KBM-7 (cell line): ENCODE measurements at places on chromosomes 6 and 20.

GRCh38 chr6:82353848-82354247, 9.8 kb upstream of the TPBG start:
- no peak for DNase-seq

GRCh38 chr20:38617011-38617829, 15.6 kb downstream of the ARHGAP40 start:
- no peak for DNase-seq

GRCh38 chr6:53202052-53202451, 53.4 kb upstream of the GCM1 start:
- no peak for DNase-seq

DNA sequence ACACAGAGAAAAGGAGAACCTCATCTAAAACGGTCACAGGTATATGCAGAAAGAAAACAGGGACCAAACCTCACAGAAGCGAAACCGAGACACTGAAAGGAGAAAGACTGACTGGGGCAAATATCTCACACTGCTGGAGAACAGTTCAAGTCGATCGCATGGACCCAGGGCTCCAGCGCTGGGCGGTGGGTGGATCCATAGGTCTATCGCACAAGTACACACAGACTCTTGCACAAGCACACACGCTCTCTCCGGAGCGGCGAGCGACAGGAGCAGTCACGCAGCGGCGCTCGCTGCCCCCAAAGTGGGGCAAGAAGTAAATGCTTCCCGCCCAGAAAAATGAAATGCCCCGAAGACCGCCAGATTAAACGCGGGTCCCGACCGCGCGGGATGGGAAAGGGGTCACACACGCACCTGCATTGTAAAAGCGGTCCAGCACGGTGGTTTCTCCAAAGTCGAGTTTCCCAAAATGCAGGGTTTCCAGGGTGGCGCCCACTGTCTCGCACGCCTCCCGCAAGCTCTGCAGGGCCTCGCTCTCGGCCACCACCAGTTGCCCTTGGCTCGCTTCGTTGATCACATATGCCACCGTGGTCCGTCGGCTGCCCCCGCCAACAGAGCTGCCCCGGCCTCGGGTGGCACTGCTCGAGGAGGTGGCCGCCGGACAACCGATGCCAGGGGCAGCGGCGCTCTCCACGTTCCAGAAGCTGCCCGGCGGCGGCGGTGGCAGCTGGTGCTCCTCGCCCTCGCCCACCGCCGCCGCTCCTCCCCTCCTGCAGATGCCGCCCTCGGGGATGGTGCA, 782 bp downstream of the MAP3K5 start:
- DNase-seq = peak; percentile 75

DNA sequence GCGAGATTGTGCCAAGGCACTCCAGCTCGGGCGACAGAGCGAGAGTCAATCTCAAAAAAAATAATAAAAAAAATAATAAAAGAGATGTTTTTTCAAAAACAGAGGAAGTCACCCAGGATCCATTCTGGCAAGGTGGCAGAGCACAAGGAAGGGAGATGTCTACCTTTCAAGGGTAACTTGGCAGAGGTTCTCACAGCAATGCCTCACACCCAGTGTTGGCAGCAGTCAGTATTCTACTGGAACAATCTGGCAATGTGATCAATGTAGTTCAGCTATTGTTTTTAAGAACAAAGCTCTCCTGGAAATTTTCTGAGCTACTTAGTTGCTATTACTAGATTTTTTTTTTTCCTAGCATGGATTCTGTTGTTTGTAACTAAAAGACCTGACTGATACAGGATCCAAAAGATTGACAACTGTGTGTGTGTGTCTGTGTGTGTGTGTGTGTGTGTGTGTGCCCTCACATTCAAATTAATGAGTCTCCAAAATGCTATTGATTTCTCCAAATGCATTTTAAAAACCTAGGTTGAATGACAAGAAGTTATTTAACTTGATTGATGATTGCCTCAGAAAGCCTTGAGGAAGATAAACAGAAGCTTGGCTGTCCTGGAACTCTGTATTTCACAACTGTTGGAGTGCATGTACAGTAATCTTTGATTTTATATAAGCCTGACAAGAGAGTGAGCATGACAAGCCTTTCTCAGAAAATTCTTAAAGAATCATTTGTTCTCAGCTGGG, 114.1 kb upstream of the RREB1 start:
- no peak for DNase-seq

DNA sequence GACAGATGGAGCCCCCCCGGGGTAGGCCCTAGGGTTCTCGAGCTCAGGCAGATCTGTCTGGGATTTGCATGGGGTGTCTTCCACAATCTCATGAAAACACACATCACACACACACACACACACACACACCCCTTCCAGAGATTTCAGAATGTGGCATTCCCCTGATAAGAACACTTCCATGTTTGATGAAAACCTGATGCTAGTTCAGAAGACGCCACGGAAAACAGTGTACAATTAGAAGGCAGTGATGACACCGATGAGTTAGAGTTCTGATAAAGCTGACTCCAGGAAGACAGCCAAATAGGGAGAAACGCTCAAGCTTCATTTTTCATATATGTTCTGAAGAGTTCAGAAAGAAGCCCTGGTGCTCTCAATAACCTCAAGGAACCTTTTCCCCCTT, 438.7 kb upstream of the JARID2 start:
- DNase-seq = no peak

DNA sequence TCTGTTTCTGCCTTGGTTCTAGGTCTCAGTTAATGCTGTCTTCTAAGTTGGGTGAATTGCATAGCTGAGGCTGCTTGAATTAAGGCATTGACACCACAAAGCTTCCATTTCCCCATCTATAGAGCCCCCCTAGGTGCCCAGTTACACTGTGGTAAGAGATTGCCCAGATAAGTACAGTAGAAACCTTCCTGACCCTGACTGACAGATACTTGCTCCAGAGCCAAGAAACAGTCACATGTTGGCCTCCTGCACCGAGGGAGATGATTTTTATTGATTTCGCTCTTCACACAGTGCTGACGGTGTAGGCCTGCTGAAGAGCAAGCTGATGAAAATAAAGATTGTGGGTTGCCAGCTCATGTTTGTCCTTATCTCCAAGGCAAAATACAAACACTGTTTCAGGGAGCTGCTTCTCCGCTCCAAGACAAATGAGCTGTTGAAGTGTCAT, 67.9 kb downstream of the TRMT11 start:
- peak; percentile 43 for DNase-seq

- no peak for DNase-seq
Observed at GRCh38 chr6:119303164-119303887, 46.2 kb downstream of the MAN1A1 start.

DNA sequence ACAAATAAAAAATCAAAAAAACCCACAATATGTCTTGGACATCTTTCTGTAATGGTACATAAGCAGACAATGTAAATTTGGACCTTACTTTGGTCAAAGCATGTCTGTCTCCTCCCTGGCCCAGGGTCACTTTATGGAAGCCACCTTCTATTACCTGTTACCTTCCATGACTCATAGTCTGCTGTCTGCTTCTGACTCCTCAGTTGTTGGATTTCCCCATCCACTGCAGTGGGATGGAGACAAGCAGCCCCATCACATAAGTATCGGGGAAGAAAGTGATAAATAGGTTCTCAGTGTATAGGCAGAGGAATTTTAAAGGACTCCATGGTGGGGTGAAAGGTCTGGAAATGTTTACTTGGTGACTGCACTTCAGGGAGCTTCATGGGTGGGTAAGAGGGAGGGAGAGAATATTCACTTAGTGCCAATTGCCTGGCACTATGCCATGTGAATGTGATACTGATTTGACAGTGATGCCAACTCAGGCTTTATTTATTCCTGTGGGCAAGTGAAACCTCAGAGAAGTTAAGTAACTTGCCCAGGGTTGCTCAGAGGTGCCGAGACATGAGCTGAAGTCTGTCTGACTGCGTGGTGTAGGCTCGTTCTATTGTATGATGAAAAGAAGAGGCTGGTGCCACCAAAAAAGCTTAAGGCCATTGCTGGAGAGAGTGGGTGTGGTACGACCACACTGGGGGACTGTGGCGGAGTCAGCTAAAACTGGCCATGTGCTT, 175.6 kb upstream of the RNF24 start:
- no peak for DNase-seq

DNA sequence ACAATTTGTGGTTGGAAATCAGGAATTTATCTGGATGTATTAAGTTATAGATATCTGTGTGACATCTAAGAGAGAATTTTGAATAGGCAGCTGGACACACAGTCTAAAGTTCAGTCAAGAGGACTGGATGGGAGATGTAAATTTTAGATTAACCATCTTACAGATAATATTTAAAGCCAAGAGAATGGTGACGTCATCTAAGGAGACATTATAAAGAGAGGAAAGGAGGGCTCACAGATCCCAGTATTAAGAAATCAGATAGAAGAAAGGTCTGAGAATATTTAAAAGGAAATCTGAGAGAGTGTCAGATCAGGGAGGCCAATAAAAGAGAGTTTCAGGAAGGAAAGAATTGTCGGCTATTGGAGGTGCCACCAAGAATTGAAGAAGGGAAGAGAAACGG, 9.4 kb downstream of the COL19A1 start:
- no peak for DNase-seq

DNA sequence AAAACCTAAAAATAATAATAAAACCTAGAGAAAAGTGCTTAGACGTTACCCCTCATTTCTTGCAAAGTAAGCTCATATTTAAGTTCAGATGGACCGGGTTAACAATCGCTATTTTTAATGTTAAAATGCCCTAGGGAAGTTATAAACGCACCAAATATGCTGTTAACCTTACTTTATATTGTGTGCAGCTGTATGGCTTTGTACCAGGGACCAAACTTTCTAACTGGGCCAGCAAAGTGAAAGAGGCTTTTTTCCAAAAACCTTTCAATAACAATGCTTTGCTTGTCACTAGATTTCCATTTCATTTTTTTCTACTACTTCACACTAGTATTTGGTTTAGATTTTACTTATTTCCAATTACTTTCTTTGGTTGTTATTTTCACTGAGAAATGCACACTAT, 248.5 kb downstream of the FOXC1 start:
- DNase-seq = no peak

DNA sequence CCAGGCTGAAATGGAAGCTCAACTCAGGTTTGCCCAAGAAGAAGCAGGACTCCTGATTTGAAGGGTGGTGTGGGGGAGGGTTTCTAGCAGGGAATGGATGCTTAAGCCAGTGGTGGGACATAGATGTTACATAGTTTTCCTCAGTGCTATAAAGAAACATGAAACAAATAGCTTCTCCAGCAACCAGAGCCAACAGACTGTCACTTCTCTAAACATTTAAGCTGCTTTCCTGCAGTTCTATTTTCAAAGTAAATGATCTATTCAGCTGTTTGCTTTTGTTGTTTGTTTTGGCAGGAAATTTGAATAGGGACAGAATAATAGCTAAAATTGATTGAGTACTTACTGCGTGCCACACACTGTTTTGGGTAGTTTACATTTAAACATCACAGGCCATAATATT, 169.0 kb downstream of the UST start:
- DNase-seq = no peak

- peak; percentile 24 for DNase-seq
Observed at GRCh38 chr20:7859356-7859802, 80.9 kb downstream of the HAO1 start.

DNA sequence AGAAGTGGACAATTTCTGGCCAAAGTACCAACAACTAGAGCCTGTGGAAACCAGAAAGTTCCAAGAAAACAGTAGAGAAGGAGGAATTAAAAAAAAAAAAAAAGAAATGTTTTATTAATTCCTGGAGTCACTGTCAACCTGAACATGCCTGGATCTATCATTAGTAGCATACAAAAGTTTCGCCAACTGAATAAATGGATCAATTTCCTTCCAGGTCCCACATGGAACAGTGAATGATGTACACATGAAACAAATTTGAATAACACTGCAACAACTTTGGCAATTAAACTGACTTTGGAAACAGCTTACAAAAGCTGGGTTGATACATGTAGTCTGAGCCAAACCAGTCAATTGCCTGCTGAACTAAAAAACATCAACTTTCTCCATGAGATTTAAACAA, 90.0 kb upstream of the HMGCLL1 start:
- DNase-seq = no peak

- peak; percentile 63 for DNase-seq
Observed at GRCh38 chr6:130019326-130020072, 1.1 kb downstream of the L3MBTL3 start.

DNA sequence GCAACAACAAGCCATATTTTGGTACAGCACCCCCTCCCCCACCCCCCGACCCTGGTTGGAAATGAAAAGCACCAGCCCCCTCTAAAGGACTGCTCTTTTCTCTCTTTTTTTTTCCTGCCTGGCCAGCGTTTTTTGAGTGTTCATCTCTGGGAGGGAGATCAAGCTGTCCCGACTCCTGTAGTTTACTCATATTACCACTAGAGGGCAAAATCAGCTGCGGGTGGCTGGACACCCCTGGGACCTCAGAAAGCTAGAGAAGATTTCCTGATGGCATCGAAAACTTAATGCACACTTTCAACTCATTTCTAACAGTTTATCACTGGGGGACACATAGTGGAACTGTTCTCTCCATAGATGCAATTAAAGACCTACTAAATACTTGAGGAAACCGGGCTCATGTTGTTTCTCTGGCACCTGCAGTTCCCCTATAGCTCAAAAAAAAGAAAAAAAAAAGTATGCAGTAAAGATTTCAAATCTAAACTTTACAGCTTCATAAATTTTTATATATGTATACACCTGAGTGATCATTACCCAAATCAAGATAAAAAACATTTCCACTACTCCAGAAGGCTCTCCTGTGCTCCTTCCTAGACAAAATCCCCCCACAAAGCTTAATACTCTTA, 24.4 kb downstream of the CNBD2 start:
- DNase-seq = peak; percentile 84

- DNase-seq = no peak
Observed at GRCh38 chr6:21067521-21067920, 526.0 kb upstream of the SOX4 start.

- DNase-seq = no peak
Observed at GRCh38 chr20:41478026-41478425, 111.4 kb upstream of the EMILIN3 start.
